ENCODE measurements at places on chromosomes 4 and X.
A peak's percentile ranks its signal among the peaks of the same experiment; 100 is the strongest.

DNA sequence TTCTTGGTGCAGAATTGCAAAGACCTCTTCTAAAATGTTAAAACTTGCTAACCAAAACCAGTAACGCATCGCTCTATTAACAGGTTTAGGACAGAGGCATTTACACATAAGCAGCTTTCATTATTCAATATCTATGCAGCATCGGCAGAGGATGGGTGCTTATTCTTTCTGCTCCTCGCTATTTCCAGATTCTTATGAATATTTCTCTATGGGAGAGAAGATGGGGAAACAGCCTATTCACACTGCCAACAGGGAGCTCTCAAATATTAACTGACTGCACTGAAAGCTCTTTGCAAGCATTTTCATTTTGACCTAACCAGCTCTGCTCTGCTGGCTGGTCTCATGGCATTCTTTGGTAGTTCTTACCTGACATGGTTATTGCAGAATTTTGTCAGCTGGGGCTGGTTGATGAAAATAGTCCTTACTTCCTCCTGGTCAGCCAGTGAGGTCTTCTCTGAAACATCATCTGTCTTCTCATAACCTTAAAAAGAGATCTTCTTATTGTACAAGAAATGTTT is 30.2 kb downstream of the ATP8A1 start:
- DNase-seq, result no peak

DNA sequence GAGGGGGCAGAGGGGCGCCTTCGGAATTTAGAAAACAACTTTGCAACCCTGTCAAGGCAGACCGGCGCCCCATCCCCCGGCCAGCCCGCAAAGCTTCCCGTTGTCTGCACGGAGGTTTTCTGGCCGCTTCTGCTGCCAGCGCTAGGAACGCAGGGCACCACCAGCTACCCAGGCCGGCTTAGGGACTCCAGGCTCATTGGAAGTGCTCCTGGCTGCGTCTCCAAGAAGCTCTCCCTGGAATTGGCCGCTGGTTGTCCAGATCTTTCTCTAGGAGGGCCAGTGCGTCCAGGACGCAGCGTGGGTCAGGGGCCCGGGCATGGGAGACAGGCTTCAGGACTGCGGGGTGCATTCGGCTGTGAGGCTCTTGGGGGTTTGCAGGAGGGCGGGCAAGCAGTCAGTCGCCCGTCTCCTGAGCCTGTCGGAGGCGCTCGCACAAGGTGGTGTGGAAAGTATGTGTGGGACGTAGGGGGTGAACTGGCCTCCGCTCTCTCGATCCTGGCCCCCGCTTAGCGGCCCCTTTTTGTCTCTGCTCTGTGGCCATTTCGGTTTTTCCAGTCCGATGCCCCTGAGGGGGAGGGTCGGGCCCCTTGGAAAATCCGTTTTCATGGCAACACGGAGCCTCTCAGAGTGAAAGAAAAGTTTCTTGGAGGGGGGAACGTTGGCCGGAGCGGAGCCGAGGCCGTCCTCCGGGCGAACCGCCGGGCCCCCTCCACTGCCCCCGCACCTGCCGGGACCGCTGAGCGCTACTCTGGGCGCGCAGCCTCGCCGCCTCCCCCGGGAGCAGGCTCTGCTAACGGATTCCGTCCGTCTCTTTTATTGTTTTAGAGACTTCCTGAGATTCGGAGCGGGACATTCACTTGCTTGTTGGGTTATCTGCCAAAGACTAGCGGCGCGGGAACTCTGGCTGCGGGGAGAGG is 810 bp upstream of the SOX3 start:
- DNase-seq, result no peak

- DNase-seq, result peak; percentile 30
Observed at GRCh38 chrX:136168929-136169735, 21.8 kb downstream of the FHL1 start.

DNA sequence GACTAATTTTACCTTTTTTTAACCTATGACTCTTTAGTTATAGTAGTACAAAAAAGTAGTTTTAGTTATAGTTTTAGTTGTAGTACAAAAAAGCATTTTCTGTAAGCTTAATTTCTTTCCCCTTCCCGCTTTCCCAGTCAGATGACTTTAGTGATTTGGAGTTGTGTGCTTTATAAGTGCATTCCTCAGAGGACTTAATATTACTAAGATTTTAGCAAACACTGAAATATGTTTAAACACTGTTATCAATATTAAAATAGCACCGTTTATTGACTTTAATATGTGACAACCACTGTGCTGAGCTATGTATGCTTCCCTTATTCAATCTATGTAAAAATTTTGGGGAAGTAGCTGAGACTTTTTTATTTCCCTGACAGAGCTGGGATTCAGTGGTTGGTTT is 22.8 kb downstream of the GUF1 start:
- DNase-seq, result no peak

- no peak for DNase-seq
Observed at GRCh38 chrX:13702111-13702789, 13.3 kb downstream of the RAB9A start.

GRCh38 chr4:99824070-99824599 is 7.5 kb downstream of the DAPP1 start:
- no peak for DNase-seq

- DNase-seq, result peak; percentile 52
Observed at GRCh38 chr4:73608689-73609594, 11.3 kb downstream of the RASSF6 start.

DNA sequence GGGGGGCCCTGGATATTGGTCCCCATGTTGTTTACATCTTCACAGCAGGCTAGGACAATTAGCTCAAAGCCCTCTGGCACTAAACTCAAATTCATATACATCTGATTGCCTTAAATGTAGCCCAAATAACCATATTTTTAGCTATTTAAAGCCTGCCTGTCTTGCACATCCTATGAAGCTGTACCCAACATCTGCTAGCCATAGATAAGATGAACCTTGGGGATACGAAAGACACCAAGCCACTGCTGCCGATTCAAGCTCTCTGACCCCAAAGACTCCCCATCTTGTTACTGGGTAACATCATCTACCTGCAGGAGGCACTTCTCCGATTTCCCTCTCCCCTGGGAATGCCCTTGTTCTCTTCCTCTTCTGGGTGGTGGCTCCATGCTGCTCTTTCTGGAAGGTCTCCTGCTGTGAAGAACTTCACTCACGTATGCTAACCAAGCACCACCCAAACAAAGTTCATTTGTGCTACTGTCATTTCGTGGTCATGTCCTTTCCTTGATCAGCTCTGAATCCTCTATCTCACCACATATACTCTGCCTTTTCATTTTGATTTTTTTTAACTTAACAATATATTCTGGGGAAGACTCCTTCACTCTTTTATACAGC is 107.7 kb upstream of the ATXN3L start:
- DNase-seq, result no peak

DNA sequence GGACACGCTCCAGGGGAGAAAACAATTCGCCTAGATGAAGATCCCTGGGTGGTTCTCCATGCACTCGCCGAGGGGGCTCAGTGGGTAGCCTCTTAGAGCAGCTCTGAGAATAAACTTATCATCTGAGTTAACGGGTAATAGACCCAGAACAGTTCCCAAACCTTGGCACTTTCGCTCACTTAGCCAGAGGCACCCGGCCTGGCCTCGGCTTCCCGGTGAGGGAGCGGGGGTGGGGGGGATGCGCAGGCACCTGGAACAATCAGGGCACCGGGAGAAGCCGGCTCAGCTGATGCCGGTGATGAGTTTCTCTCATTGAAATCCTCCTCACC is 405 bp upstream of the ZAR1 start:
- DNase-seq, result no peak

DNA sequence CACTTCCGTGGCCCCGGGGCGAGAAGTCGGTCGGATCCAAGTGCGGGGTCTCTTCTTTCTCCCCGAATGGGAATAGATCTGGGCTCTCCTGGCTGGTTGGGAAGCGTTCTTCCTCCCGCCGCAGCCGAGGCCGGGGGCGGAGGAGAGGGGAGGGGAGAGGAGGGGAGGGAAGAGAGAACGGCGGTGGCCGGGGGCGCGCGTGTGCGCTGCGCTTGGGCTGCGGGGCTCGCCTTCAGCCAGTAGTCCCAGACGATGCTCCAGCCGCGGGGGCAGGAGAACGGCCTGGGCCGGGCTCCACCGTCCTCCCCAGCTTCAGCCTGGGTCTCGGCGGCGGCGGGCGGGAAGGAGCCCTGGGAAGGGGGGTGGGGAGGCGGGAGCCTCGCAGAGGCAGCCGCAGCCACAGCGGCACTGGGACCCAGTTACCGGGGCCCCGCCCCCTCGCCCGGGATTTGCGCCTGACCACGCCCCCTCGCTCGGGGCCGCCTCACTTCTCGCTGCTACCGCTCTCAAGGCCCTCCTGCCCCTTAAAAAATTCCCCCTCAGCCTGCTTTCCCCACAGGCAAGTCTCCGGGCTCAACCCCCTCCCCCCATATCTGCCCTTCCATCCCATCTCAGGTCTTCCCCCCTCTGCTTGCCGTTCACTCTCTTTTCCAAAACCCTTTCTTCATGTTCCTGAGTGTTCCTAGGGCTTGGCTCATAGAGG is at the start of gene FGD1:
Gene FGD1, minus strand, starts transcription at position 421 of the 703 bp plus-strand sequence. CDS start 802 bp downstream, outside the sequence.
- DNase-seq, result peak; percentile 73

- DNase-seq, result no peak
Observed at GRCh38 chr4:72377491-72378194, 191.4 kb downstream of the ADAMTS3 start.

DNA sequence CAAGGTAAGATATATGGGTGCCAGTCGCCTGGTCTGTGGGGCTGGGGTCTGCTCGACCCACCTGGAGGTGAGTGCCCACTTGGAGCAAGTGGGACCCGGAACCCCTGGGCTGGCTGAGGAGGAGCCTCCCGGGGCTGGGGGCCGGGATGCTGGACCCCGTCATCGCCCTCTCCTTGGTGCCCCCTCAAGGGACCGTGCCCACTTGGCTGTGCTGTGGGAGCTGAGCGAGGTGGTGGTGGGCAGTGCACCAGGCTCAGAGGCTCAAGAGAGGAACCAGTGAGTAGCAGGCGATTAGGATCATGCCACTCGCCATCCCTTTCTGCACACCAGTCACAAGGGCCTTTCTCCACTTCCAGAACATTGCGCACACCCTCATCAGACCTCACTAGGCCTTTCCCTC is 203.8 kb upstream of the PSAPL1 start:
- DNase-seq, result no peak

GRCh38 chr4:63459329-63459728 is 949.9 kb downstream of the TECRL start:
- DNase-seq, result no peak

GRCh38 chr4:28238876-28239275 is 1378.2 kb downstream of the STIM2 start:
- DNase-seq, result no peak

GRCh38 chr4:77815636-77816035 is 3.5 kb downstream of the CNOT6L start:
- no peak for DNase-seq

DNA sequence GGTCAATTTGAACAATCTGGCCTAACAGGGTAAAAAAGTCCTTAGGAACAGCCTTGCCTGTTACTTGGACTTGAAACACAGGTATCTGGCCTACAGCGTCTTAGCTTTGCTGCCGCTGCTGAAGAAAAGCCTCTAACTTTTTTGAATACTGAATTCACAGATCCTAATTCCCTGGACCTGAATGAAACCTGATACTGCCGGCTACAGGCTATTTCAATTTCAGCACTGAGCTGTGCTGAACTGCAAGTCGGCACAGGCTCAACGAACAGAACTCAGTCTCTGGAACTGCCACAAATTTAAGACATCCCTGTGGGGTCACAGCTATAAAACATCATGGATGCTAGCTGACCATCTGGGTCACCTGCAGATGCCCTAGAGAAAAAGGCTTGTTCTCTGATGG is 7.2 kb downstream of the NR0B1 start:
- peak; percentile 11 for DNase-seq

DNA sequence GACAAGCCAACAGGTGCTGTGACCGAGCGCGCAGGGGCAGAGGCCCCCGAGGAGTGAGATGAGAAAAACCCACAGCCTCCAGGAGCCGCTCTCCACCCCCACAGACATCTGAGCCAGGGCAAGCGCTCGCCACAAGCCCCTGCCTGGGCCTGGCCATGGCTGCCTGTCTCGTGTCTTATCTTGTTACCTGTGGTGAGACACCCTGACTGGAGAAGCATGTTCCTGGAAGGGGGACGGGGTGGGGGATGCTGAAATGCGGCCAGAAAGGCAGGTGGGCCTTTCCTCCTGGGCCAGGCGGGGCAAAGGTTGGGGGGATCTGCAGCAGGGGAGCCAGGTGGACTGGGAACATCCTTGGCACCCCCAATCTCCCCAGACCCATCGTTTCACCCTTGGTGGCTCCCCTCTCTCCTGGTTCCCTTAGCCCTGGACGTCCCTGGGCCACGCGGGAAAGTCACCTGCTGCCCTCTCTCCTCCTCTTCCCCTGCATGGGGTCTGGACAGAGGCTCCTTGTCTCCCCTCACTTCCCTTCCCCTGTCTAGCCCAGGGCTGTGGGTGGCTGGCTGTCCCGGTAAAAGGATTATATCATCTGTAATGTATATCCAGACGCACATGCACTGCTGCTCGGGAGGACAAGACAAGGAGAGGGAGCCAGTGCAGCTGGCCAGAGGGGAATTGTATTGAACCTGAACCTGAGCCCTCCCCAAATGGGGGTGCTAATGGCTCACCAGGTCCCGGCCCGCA is 8.4 kb upstream of the DUSP9 start:
- no peak for DNase-seq
